ENCODE measurements at places on chromosomes 6 and 20. TPM values are rescaled to one million over a fixed set of nuclear protein-coding genes. Genes with fewer than 3 reads are reported as not detected.

GRCh38 chr6:163841326-163841725 is 426.8 kb downstream of the QKI start:
- no peak for DNase-seq

DNA sequence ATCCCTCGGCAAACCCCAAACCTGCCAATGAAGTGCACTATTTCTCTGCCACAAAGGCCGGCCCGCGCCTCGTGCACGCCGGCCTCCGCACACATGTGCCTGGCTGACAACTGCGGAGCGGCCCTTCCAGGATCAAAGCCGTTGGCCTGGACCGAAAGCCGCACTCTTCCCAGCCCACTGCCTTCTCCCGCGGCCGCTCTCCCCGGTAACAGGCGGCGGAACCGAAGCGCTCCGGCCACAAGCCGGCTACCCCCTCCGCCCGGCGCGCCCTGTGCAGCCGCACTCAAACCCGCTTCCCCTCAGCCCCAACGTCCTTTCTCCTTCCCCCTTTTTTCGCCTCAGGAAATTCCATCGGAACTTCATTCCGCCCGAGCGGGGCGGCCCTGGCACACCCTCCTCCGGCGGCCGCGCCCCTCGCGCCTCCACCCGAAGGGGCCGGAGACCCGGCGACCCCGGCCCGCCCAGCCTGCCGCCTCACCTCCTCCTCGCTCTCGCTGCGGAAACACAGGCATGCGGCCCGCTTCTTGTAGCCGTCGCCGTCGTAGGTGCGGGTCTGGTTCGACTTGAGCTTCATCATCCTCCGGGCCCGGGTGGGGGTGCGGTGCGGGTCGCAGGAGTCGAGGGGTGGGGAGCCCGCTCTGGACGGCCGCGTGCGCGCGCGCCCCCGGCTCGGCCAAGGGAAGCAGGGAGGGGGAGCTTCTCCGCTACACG is 528 bp downstream of the NUDT3 start:
- DNase-seq = peak; percentile 51

DNA sequence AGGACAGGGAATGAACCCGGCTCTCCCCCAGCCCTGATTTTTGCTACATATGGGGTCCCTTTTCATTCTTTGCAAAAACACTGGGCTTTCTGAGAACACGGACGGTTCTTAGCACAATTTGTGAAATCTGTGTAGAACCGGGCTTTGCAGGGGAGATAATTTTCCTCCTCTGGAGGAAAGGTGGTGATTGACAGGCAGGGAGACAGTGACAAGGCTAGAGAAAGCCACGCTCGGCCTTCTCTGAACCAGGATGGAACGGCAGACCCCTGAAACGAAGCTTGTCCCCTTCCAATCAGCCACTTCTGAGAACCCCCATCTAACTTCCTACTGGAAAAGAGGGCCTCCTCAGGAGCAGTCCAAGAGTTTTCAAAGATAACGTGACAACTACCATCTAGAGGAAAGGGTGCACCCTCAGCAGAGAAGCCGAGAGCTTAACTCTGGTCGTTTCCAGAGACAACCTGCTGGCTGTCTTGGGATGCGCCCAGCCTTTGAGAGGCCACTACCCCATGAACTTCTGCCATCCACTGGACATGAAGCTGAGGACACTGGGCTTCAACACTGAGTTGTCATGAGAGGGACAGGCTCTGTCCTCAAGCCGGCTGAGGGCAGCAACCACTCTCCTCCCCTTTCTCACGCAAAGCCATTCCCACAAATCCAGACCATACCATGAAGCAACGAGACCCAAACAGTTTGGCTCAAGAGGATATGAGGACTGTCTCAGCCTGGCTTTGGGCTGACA is 28.8 kb upstream of the ZBP1 start:
- no peak for DNase-seq

DNA sequence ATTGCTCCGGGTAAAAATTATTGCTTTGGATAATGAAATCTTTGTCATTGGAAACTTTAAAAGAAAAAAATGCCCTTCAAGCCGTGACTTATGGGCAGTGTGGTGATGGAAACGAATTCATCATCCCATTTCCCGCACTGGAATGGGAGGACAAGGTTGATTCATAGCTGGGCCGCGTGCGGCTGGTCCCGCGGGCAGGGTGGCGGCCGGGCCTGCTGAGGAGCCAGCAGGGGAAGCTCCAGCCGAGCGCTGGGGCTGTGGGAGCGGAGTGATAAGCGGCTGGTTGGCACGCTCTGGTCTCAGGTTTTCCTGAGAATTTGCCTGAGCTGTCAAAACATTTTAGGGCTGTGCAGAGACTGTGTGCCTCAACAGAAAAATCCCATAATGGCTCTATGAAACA is 351.7 kb downstream of the CDC5L start:
- DNase-seq = no peak

GRCh38 chr20:15799871-15800270 is 773.4 kb downstream of the KIF16B start:
- DNase-seq = no peak

- no peak for DNase-seq
Measured at GRCh38 chr6:116847227-116847626, 18.3 kb upstream of the GPRC6A start.

- DNase-seq = no peak
Measured at GRCh38 chr6:22682979-22683378, 113.6 kb downstream of the HDGFL1 start.

NRN1 gene
- polyA plus RNA-seq = not detected

SLPI gene
- not detected for polyA plus RNA-seq

All from CD4-positive, alpha-beta memory T cell (primary cell).